ENCODE measurements at places on chromosomes 1 and 21.

DNA sequence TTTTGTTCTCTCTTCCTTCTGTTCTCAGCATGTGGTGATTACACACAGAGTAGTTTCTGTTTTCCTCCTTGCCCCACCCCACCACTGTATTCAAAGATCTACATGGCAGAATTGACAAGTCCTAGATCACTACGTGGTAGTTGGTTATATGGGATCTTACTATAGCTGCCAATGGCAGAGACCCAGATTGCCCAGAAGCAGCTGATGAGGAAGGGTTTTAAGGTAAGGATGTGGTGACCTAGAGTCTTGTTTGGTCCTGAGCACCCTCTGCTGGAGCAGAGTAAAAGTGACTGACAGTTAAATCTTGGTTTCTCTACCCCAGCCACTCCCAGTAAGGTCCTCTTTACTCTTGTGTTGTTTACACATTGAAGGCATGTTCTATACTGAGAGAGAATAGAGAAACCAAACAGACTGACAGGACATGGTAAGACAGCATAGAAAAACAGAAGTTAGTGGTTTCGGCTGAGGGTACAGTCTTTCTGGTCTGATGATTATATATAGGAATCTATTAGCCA, 22.8 kb upstream of the STRIP1 start:
- no peak for DNase-seq

DNA sequence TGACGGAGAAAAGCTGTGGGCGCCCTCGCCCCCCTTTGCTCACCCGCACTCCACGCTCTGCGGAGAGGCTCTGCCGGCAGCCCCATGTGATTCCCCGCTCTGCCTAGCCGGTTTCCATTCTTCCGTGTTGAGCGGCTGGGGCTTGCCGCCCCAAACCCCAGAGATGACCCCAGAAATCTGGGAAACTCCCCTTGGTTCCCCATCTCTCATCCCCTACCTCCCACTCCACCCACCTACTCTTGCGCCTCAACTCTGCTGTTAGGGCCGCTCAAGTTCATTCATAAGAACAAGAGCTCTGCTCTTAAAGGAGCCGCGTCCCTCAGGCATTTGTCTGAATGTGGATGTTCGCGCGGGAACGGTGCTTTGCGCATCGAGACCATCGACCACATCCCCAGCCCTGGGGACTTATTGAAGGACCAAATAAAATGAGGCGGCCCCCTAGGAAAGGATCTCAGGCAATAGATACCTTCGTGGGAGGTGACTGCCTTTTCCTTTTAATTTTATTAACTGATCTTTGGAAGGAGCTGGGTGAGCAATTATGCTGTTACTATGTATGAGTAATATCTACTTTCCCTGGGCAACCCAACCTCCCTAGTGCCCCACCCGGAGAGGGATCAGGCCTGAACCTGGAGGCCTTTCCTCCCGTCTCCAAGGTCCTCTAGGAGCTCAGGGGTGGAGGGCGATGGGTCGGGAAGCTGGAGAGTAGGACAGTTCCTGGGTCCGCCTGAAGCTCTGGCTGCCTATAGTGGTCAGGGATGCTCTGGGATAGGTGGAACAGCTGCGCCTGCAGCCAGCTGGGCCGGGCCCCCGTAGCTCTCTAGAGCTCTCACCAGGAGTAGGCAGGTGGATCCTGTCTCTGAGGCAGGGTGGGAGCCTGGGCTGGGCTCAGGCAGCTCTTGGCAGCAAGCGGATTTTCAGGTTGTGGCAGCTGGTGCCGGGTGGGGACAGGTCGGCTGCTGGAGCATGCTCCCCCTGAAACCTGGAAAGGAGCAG, 898 bp downstream of the MFSD2A start:
- DNase-seq = no peak

DNA sequence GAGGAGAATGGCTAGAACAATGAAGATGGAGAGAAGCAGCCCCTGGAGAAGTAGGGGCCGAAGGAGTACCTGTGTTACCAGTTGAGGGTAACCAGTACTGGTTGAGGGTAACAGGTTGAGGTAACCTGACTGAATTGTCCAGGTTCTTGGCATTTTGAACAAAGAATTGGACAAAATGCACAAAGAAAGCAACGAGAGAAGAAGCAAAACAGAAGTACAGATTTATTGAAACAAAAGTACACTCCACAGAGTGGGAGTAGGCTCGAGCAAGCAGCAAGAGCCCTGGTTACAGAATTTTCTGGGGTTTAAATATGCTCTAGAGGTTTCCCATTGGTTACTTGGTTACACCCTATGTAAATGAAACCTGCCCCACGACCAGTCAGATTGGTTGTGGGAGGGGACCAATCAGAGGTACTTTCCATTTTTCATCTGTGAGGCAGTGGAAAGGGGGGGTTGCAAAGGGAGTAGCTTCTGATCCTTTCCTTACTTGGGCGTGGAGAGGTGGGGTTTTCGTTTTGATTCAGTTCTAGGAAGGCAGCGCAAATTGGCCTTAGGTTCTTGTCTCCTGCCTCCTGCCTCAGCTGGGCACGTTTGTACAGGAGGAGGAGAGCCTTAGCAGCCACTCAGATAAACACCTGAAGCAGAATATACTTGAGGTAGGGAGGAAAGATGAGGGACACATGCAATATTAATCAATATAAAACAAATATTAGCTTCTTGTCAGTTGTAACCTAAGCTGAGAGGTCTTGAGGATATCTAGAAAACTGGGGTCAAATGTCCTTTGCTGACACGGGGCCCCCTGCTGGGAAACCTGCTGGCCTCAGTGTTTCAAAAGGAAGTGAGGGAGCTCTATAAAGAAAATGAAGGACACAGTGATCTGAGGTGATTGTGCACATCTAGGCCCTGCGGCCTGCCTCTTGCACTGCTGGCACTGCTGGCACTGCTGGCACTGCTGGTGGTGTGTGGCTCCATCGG, 14.3 kb upstream of the LSM10 start:
- DNase-seq = no peak

- no peak for DNase-seq
These were observed 96.5 kb downstream of the COLGALT2 start for GRCh38 chr1:183941001-183941400.

- DNase-seq = no peak
These were observed 100.6 kb downstream of the ROR1 start for GRCh38 chr1:63874278-63874880.

DNA sequence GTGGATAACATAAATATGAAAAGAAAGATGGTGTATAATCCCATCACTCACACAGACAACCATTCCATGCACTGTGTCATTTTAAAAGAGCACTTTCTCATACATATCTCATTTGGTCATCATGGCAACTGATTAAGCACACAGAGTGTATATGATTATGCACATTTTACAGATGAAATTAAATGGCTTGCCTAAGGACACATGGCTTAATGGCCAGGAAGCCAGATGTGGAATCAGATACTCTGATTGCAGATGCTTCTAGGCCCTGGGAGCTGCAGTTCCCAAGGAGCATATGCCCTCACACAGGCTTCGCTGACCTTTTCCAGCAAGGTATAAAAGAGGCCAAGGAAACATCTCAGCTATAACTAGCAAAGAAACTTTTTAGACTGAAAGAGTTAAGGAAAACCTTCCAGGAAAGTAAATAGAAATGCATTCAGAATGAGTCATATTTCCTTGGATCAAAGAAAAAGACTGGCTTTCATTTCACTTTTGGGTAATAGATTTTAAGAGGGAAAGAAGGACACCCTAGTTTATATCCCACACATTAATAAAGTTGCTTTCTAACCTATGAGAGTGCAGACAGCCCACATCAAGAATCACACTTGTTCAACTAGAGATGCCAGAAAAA, 19.6 kb upstream of the FAM89A start:
- DNase-seq = no peak

DNA sequence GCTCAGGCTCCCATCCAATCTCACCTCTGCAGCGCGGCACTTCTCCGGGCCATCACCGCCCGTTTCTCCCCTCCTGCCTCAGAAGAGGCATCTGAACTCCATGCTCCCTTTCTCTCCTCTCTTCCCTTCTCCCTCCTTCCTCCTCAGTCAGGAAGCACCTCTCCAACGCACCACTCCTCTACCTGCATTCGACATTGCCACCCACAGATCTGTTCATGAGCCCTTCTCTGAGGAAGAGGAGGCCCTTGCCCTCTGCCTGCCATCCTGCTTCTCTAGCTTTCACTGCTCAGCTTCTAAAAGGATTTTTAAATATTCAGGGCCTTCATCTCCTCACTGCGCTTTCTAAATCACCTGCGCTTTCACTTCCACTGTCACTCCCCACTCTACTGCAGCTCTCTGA, 120.0 kb downstream of the KIAA0319L start:
- no peak for DNase-seq

- DNase-seq = no peak
These were observed 57.2 kb downstream of the TOR1AIP2 start for GRCh38 chr1:179820226-179820970.

GRCh38 chr1:41790351-41790750, 128.4 kb downstream of the HIVEP3 start:
- no peak for DNase-seq

DNA sequence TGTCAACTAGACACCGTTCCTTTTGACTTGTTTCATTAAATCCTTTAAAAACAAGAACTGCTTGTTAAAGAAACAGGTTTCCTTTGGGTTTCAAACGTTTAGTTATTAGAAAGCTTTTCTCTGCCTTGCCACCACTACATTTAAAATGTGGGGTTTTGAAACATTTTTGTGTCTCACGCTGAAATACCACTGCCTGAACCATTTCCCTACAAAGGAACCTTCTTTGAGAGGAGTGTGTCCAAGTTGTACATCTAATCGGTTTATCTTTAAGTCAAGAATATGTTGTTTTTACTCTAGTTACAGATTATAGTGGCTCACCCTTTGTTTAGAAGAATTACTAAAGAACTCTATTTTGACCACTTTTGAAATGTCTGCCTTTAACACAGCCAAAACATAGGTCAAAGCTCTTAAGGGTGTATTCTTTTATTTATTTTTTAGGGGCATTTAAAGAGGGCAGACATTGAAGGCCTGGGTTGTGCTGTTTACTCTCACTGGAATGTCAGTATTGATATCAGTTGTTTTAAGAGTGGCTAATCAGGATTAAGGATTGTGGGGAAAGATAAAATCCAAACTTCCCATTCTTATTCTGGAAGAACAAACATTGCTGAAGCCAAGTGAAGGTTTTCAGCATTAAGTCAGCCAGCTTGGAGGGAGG, 143.4 kb downstream of the GALNT2 start:
- no peak for DNase-seq

DNA sequence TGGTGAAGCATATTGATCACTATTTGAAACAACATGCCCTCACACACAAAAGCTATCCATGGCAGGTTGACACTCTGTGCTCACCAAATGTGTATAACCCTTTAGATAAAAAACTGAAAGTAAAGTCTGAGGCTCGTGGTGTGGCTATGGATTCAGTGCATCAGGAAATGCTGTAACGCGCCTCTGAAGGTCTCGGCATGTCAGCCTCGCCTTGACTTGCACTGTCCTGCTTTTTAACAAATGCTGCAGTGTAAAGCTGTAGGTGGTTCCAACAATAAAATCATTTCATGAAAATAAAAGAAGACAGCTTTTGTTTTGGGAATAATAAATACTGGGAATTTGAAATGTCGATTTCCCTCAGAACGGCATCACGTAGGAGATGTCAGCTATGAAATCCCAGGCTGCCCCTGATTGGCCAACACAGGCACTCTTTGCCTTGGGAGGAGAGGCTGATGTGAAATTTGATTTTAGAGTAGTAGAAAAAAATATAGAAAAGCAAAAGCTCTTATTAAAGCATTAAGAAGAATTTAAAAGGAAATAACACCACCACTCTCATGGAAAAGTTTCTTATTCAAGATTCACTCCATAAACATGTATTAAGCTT, 168.2 kb downstream of the DSCAM start:
- DNase-seq = no peak

DNA sequence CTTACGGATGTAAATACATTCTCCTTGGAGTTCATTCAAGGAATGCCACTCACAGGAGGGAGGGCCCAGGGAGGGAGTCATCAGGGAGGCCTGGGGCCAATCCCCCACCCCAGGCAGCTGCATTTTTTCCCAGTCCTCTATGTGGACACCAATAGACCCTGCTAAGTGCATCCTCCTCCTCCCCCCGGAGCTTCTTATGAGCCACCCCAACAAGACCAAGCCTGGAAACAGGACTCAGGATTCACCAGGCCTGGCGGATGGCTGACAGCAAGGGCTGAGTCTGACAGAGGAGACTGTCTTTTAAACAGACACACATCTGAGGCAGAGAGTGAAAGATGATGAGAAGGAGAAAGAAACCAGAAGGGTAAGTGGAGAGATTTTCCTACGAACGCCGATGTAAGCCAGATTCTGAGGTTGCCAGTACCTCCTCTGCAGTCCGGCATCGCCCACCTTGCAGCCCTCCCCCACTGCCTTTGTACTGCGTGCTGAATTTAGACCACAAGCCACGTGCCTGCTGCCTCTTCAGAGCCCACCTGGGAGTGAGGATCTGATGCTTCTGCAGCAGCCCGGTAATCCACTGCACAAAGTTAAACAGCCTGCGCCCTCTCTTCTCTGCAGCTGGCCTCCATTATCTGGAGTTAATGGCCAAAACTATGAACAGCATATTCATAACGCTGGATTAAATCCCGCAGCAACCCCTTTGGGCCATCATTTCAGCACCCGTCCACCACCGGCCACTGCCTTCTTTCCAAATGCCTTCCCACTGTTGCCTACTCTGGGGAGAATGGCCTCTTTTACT, 17.6 kb upstream of the SFPQ start:
- DNase-seq = no peak

GRCh38 chr1:37951041-37951782, 4.4 kb upstream of the INPP5B start:
- DNase-seq = no peak

DNA sequence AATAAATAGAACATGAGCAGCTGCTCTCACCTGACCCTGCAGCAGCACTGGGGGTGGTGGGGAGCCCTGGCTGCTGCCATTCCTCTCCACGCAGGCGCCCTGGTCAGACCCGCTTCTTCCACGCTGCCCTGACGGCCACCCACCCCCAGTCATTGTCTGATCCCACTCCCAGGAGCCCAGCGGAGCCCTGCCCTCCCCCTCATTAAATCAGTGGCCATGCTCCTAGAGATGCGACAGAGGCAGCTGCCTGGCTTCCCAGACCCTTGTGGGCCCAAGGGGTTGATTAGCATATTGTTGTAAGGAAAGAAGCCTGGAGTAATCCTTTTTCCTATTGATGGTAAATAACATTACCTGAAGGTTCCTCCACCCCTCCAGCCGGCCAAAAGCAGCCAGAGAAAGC, 301.5 kb downstream of the RRAGC start:
- no peak for DNase-seq
